Brain (organoid and tissue), 16 donors: ENCODE measurements at places on chromosomes 7 and 10. TPM values are rescaled to one million over a fixed set of nuclear protein-coding genes. Genes with fewer than 3 reads are reported as not detected.

GRCh38 chr10:117619223-117619622 is 76.7 kb downstream of the EMX2 start:
- DNase-seq: peak; percentile 50

DNA sequence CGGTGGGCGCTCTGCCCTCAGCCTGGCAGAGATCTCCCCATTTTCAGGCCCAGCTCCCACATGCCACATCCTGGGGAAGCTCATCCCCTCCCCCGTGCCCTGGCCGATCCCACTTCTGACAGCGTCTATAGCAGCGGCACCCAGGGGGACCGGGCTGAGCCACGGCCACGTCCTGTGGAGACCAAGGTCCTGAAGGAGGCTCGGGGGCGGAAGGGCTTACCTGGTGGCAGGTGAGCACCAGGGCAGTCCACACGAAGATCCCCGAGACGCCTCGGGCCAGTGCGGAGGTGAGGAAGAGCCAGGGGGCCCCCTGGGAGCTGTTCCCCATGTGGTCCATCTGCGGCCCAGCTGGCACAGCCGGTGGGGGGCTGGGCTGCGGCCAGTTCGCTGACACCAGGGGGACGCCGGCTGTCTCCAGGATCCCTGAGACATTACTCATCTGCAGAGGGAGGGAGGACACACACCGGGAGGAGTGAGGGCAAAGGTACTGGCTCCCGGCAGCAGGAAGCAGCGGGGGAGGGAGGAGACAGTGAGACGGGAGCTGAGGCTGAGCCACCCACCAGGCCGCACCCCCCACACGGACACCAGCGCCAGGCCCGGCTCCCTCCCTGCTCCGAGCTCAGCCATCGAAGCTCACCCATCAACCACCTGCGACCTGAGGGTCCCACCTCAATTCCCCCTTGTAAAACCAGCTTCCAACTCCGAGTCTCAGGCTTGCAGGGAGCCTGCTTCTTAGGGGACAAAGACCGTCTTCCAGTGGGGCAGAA is 776 bp downstream of the TMEM184A start:
- DNase-seq: no peak

- no peak for DNase-seq
Measured at GRCh38 chr7:17530741-17531421, 232.4 kb downstream of the AHR start.

GRCh38 chr7:107002126-107002525 is 42.4 kb upstream of the PRKAR2B start:
- DNase-seq: no peak

GRCh38 chr10:28880683-28880950 is 203.3 kb downstream of the BAMBI start:
- no peak for DNase-seq

DNA sequence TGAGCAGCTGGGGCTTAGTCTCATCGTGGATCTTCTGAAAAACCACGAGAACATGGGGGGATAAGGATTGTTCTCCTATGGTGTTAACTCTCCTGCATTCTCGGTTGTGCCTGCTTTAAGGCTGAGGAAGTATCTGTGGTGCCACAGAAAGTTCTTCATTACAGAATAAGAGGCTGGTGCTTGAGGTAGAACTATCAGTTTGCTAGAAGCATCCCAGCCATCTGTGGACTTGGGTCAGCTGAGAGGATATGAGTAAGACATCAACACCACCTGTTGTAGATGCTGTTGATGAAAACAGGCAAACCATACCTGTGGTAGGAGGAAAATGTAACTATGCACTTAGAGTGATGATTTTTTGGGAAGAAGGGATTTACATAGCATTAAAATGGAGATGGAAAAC is 416.6 kb downstream of the PHTF2 start:
- DNase-seq: no peak

- no peak for DNase-seq
Measured at GRCh38 chr10:14623931-14624330, 150.8 kb downstream of the FAM107B start.

- DNase-seq: peak; percentile 79
Measured at GRCh38 chr7:5755704-5756504, 25.6 kb downstream of the RNF216 start.

ZDHHC6 gene
- 20.7 TPM for polyA plus RNA-seq

CCL24 gene
- polyA plus RNA-seq: 1.4 TPM

MGAM2 gene
- polyA plus RNA-seq: not detected
